RCC 7860 (cell line): ENCODE measurements at places on chromosomes 2 and 18.

- DNase-seq, result no peak
Measured at GRCh38 chr2:164760179-164760578, 81.4 kb downstream of the COBLL1 start.

GRCh38 chr18:63562284-63562683, 20.1 kb downstream of the SERPINB12 start:
- DNase-seq, result no peak

GRCh38 chr2:40666398-40666797, 214.5 kb upstream of the SLC8A1 start:
- no peak for DNase-seq

- no peak for DNase-seq
Measured at GRCh38 chr2:241563981-241564595, 5.5 kb downstream of the BOK start.

DNA sequence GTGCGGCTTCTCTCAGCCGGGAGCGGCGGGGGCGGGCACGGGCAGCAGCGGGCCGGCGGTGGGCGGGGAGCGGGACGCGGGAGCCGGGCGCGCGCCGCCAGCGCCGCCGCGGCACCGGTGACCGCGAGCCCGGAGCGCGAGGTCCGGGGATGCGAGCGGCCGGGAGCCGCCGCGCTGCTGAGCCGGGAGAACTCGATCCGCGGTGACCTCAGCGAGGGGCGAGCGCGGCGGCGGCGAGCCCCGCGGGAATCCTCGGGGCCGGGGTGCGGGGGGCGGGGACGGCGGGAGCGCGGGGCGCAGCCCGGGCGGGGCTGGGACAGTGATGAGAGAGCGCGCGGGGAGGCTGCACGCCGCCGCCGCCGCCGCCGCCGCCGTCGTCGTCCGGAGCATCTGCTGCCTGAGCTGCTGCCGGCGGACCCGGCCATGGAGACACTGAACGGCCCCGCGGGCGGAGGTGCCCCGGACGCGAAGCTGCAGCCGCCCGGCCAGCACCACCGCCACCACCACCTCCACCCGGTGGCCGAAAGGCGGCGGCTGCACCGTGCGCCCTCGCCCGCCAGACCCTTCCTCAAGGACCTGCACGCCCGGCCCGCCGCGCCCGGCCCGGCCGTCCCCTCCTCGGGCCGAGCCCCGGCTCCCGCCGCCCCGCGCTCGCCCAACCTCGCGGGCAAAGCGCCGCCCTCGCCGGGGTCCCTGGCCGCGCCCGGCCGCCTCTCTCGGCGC, at the start of gene MTCL1:
TSS of gene MTCL1 (plus strand) at position 319 of the 723 bp plus-strand sequence. CDS start at position 424, 105 bp downstream.
- peak; percentile 36 for DNase-seq

GRCh38 chr2:231425811-231426703, 30.5 kb downstream of the B3GNT7 start:
- no peak for DNase-seq

DNA sequence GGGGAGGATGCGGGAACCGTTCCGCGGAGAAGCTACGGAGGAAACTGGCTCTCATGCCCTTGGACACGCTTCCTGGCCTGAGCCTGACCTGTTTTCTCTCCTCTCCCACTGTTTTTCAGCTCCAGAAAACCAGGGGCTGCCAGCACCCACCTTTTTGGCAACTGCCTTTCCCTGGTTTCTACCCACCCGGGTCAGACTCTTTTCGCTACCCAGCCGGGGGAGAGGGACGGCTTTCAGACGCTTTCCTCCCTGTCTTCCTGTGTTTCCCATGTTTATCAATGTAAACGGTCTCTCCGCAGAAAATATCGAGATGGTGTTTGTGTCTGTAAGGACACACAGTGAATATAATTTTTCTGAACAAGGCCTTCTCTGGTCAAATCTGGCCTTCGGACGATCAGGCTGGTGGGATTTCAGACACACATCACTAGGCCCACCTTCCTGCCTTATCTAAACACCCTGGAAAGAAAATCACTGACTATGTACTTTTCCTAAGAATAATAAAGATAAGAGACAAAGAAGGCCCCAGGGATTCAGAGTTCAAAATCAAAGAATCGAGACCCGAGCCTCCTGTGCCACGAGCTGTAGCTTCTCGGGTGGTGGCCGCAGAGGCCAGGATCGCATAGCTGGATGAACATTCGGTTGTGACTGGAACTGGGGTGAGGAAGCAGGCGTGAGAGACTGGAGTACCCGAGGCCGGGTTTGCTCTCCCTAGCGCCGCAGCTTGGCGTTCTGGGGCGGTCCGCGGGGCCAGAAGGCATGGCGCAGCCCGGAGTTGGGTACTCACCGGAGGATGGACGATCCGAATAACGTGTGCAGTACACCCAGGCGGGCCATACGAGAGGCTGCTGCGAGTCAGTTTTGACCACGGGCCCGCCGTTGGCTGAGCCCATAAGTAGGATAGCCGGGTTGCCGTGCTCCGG, 1.7 kb downstream of the EN1 start:
- no peak for DNase-seq

GRCh38 chr2:8481463-8482009, 200.3 kb upstream of the ID2 start:
- peak; percentile 35 for DNase-seq

DNA sequence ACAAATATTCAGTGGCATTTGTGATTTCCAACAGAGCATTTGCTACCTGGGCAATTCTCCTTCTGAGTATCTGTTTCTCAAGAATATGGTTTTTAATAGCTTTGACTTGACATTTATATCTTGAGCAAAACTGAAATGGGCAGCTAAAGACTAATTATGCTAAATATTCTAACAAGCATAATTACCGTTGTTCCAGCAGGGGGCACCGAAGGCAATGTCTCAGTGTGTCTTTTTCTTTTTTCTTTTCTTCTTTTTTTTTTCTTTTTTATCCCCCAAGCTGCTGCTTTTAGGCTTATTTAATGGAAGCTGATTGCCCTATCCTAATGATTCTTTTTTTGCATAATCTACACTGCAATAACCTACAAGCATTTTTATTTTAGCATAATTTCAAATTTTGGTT, 138.9 kb upstream of the NABP1 start:
- DNase-seq, result no peak

DNA sequence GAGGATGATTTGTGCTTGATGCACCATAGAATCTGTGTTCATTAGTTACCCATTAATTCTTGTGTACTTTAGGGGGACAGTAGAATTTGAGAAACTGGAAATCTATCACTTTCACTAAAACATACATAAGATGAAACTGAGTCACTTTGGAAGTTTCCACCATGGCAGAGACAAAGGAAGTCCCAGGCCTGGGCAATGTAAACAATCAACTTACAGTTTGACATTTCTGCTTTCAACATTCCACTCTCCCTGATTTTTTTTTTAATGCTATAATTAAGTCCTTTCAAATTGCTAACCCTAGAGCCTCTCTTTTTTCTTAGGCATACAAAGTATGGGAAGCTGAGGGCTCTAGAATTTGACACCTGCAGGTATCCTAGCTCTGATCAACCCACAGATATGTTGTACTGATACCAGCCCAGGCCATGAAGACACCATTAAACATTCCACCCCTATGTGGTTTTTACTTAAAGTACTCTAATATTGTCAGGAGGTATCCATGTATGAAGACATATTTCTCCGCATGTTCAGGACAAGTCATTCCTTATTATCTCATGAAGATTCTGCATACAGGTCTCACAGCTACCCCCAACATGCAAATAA, 88.5 kb upstream of the GLS start:
- DNase-seq, result peak; percentile 47

- no peak for DNase-seq
Measured at GRCh38 chr2:227818675-227819397, 5.2 kb downstream of the CCL20 start.

GRCh38 chr2:29597035-29597434, 324.4 kb downstream of the ALK start:
- DNase-seq, result no peak

- no peak for DNase-seq
Measured at GRCh38 chr2:64881037-64881492, 108.1 kb upstream of the SLC1A4 start.

DNA sequence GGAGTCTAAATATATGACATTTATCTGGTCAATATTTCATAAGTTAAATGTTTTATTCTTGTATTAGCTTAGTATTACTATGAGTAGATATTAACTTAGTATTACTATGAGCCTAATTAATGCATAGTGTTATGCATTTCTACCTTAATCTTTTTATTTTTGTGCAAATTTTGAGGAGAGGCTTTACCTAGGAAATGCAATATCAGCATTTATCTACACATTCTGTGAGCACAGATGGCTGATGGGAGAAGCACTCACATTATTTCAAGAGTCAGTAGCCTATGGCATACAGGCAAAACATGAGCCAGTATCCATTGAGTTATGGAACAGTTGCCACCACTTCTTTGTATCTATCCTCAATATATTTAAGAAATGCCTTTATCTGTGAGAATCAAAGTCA, 404.6 kb upstream of the KCNJ3 start:
- DNase-seq, result no peak

DNA sequence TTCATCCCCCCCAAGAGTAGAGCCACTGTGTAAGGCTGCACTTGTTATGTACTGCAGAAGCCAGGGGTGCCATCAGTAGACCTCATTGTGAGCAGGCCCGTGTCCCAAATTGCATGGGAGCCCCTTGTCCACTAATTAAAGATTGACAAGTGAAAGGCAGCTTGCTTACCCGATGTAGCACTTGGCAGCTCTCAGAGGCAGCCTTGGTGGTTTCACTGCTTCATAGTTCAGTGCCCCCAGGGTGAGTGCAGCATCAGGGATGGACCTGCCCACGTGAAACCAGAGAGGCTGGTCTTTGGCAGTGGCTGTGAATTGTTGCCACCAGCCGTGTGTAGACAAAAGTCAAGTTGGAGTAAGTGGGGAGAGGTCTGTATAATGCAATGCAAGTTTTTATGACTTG, 13.3 kb downstream of the TUBB6 start:
- DNase-seq, result peak; percentile 27

- no peak for DNase-seq
Measured at GRCh38 chr2:109508556-109508955, 105.2 kb downstream of the SEPTIN10 start.

- no peak for DNase-seq
Measured at GRCh38 chr2:39469807-39470206, 32.7 kb upstream of the MAP4K3 start.

DNA sequence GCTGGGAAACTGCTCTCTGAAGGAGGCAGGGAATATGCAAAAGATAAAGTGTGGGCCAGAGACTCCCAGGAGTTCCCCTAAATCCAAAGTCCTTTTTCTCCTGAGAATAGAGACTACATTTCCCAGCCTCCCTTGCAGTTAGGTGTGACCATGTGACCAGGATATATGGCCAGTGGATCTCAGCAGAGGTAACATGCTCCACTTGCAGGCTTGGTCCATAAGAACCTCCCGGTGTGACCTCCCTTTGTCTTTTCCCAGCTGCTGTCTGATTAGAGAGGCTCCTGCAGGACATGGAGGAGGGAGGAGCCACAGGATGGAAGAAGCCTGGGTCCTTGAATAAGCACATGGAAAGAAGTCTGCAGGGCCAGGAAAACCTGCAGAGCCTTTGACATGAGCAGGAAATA, 76.2 kb downstream of the TGFA start:
- DNase-seq, result no peak
